ENCODE measurements at places on chromosomes 7 and 10. TPM values are rescaled to one million over a fixed set of nuclear protein-coding genes. Genes with fewer than 3 reads are reported as not detected.

DNA sequence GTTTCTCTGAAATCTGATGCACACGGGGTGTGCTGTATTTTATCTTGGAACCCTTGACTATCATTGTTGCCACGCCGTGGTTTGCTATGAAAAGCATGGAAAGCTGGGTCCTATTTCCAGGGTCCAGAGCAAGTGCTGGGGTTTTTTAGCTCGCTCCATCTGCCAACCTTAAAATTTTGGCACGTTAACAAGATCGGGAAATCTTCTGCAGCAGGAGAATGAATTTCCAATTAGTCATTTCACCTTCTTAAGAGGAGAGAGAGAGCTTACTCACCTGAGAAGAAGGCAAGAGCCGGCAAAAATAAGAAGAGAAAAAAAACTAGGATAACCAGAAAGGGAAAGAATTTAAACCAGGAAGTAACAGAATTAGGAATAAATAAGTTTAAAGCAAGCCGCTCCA is 223.6 kb upstream of the CELF2 start:
- DNase-seq, result no peak
- peaks cover 17% of the 10 kb centered on the region for H3K27me3 ChIP-seq
- no peak overlapping the region for H3K4me3 ChIP-seq
- H3K27ac ChIP-seq, result no peak overlapping the region
- no peaks in the 10 kb centered on the region for H3K4me1 ChIP-seq

- H3K4me3 ChIP-seq, result peak within 1 kb of the TSS; percentile 71
- no peaks in the 10 kb centered on the region for H3K36me3 ChIP-seq
- DNase-seq, result peak; percentile 81
- peaks cover 10% of the 10 kb centered on the region for H3K4me1 ChIP-seq
- no peak within 1 kb of the TSS for H3K27ac ChIP-seq
Measured at GRCh38 chr7:16753102-16753931, at the start of gene TSPAN13. Gene TSPAN13 (plus strand): TSS chr7:16753755. CDS start chr7:16753968, 213 bp downstream.

DNA sequence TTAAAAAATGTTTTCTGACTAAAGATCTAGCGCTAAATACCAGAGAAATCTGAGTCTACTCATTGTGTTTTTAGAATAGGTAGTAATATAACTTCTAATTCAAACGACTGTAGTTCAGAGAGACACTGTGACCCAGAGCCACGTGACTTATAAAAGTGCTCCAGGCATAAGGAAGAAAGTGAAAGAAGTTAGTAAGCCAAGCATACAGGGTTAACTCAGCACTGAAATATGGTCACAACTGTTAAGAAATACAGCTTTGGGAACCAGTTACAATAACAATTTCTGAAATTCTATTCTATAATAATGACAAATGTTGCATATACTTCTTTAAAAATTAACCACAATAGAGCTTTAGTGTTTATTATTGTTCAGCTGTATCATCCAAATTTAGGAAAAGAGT is 119.1 kb downstream of the TFEC start:
- H3K27me3 ChIP-seq, result peaks cover 3% of the 10 kb centered on the region
- H3K27ac ChIP-seq, result no peak overlapping the region
- DNase-seq, result no peak
- no peak overlapping the region for H3K4me3 ChIP-seq
- H3K4me1 ChIP-seq, result no peaks in the 10 kb centered on the region

DNA sequence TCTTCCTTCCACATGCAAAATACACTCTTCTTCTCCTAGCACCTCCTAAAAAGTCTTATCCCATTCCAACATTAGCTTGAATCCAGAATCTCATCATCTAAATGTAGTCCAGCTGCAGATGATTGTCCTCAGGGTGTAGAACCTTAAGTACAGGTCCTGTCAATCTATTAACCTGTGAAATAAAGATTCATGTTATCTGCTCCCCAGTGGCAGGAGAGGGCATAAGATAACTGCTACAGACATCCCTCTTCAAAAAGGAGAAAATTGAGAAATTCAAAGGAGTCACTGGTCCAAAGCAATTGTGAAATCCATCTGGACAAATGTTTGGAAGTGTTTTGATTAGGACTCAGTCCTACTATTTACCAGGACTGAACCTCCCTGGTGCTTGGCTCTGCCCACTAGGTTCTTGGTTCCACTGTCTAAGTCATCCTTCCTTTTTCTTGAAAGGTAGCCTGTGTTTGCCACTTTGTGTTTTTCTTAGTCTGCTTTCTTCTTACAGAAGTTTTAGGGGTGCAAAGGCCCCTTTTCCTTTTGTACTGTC is 96.2 kb downstream of the ADD3 start:
- DNase-seq, result no peak
- no peak overlapping the region for H3K4me3 ChIP-seq
- no peak overlapping the region for H3K27ac ChIP-seq
- peaks cover 66% of the 10 kb centered on the region for H3K36me3 ChIP-seq

The MEIG1 gene
- total RNA-seq, result not detected

The ATP6V0E2 gene
- total RNA-seq, result 99.6 TPM
